ENCODE measurements at places on chromosomes 6 and 20.

DNA sequence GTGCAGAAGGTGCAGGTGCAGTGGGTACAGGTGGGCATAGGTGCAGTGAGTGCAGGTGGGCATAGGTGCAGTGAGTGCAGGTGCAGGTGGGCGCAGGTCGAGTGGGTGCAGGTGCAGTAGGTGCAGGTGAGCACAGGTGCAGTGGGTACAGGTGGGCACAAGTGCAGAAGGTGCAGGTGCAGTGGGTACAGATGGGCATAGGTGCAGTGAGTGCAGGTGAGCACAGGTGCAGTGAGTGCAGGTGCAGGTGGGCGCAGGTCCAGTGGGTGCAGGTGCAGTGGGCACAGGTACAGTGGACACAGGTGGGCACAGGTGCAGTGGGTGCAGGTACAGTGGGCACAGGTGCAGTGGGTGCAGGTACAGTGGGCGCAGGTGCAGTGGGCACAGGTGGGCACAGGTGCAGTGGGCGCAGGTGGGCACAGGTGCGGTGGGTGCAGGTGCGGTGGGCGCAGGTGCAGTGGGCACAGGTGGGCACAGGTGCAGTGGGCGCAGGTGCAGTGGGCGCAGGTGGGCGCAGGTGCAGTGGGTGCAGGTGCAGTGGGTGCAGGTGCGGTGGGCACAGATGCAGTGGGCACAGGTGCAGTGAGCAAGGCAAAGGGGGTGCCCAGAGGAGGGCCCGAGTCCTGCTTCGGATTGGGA is 15.3 kb downstream of the ZBTB46 start:
- DNase-seq, result no peak

DNA sequence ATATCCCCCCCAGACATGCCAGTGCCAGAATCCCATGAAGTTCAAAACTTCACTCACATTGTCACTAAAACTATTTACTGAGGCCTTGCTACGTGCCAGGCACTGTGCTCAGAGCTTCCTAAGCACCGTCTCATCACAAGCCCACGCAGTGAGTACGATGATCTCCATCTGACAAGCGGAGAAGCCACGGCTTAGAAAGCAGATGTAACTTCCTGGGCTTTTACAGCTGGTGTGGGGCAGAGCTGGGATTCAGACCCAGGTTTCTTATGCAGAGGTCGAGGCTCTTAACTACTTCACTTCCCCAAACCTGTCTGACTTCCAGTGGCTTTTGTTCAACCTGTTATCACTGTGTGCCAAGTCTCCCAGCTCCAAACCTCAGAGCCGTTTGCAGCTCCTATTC is 8.3 kb downstream of the MDGA1 start:
- DNase-seq, result no peak

GRCh38 chr6:34196116-34196832 is 40.4 kb upstream of the HMGA1 start:
- DNase-seq, result peak; percentile 88

GRCh38 chr20:14963262-14963663 is 625.9 kb upstream of the FLRT3 start:
- no peak for DNase-seq

GRCh38 chr6:150333585-150333941 is 35.2 kb upstream of the IYD start:
- no peak for DNase-seq

GRCh38 chr6:40891686-40892085 is 147.3 kb downstream of the UNC5CL start:
- DNase-seq, result no peak

GRCh38 chr20:21430020-21430419 is 32.7 kb upstream of the NKX2-4 start:
- DNase-seq, result no peak

- no peak for DNase-seq
These were observed 51.1 kb downstream of the RCAN2 start for GRCh38 chr6:46440141-46440540.

DNA sequence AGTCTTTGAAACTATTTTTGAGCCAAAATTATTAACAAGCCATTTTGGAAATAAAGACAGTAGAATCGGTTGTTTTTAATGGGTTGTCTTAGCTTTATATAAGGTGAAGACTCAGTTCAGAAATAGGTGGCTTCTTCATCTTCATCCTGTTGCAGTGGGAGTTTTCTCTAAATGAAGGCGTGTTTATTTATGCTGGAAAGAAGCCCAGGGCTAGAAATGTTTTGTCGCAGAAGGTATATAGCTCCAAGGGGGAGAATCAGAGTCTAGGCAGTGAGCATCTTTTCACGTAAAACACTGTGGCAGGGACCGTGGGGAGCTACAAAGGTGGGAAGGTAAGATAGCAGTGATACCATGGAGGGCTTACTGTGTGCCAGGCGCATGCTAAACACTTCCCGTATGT is 34.3 kb downstream of the FARS2 start:
- no peak for DNase-seq

GRCh38 chr20:47500554-47500953 is 1.1 kb upstream of the NCOA3 start:
- no peak for DNase-seq

- DNase-seq, result no peak
These were observed 15.8 kb upstream of the DEK start for GRCh38 chr6:18280084-18280483.

- DNase-seq, result no peak
These were observed 58.2 kb downstream of the MOCS1 start for GRCh38 chr6:39876111-39876510.

- DNase-seq, result no peak
These were observed 22.2 kb downstream of the ZNF831 start for GRCh38 chr20:59185809-59186208.

DNA sequence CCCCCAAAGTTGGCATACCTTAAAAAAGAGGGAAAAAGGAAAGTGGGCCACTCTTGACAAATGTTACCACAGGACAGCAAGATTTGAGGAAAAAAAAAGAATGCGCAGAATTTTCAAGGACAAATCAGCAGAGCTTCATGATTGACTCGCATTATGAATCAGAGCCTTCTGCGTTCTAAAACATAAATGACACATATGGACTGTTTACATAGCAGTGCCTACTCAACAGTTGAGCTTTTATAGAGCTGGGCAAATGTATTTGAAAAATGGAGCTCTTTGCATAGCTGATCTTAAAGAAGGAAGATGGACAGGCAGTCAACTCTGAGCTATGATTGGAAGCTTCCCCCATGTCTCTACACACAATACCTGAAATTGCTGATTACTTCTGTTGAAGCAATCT is 213.2 kb upstream of the NT5E start:
- DNase-seq, result no peak

DNA sequence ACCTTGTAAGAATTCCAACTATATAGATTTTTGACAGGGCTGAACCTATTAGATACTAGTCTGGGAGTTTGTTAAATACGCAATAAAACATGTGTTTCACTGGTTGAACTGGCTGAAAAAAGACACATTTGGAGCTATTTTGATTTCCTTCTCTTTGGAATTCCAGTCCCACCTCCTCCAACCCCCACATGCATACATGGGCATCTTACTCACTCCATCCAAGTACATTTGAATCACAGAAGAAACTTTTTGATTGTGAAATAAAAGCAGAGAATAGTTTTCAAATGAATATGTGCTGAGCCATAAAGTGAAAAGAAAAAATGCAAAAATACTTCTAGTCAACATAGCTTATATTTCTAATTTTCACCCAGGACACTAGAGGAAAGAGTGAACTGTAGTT is 33.9 kb upstream of the STXBP5 start:
- no peak for DNase-seq

GRCh38 chr20:62996596-62996982 is 10.2 kb downstream of the BHLHE23 start:
- DNase-seq, result no peak

DNA sequence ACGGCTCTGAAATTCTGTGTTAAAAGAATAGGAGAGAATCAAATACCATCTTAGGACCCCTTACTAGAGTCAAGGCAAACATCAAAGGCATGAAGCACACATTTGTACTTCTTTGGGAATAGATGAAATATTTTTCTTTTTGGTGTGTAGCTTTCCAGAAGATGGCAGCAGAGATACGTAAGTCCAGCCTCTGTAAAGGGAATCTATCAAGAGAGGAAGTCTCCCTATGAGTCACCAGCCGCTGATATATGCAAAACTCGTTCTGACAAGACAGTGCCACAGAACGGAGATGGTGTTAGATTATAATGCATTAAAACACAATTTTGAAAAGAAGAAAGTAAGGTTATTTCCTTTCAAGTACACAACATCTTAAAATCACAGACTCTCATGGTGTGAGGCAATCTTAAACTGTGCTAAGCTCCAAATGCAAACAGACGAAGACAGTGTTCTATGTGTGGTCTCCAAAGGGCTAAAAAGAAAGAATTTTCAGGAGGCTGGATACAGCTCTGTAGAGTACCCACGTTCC is 120.0 kb upstream of the AGPAT4 start:
- peak; percentile 74 for DNase-seq

GRCh38 chr6:31791324-31792089 is 4.0 kb downstream of the VARS1 start:
- peak; percentile 41 for DNase-seq

DNA sequence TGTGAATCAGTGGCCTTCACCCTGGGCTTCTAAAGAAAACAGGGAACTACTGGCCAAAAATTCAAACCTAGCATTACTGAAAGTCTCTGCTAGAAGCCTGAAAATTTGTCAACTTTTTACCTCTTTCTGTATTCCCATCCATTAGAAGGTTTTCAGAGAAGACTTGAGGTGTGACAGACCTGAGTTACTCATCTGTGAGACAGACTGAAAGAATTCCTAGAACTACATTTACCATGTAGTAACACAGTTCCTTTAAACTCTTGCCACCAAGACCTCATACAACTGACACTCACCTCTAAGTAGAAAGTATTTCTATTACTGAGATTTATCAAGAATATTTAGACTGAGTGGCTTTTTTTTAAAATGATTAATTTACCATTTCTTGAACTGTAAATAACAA is 4.5 kb downstream of the DPM1 start:
- DNase-seq, result no peak

GRCh38 chr20:39605908-39606307 is 643.8 kb downstream of the DHX35 start:
- no peak for DNase-seq

DNA sequence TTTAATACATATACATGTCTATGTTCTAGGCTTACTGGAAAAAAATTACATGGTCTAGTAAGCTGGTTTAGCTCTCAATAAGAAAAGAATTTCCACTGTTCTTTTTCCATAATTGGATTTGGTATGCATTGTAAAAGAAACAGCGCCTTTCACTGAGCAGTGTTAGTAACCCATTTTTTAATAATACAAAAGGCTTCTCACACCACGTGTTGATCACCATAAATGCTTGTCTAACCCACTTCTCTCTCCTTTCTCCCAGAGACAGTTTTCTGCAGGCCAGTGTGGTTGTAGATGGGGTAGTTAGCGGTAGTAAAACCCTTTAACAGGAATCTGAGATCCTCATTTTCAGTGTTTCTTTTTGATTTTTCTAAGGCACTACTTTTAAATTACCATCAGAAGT is 348.7 kb upstream of the MANEA start:
- DNase-seq, result no peak

DNA sequence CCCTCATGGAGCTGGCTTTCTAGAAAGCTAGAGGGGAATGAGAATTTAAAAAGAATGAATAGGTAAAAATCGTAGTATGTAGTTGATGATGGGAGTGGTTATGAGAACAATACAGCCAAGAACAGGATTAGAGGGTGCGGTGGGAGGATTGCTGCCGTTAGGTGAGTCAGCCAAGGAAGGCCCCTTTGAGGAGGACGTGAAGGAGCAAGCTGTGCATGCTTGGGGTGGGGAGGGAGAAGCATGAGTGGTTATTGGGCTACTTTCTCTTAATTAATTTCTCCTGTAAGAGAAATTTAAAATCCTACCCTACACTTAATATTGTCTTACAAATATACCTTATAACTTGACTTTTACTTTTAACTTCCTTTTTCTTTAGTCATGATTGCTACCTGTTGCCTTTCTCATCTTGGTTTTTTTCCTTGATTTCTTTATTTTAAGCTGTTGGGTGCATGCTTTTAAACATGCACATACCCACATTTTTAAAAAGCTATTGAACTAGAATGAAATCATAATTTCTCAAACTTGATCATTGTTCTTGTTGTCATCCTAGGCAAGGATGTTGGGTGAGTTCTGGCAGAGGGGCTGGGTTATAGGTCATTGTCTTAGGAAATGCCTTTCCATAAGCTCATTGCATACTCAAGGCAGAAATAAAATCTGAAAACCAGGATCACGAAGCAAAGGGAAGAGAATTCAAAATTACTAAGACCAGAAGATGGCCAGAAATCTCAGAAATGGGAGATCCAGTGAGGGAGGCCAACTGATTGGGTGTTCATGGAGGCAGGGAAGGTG is 114.5 kb downstream of the TCP11 start:
- no peak for DNase-seq

- DNase-seq, result no peak
These were observed 6.8 kb downstream of the SNAP91 start for GRCh38 chr6:83702077-83702476.

GRCh38 chr20:49433333-49433732 is 49.1 kb downstream of the KCNB1 start:
- DNase-seq, result no peak

GRCh38 chr6:169622618-169623017 is 79.2 kb downstream of the WDR27 start:
- DNase-seq, result no peak

DNA sequence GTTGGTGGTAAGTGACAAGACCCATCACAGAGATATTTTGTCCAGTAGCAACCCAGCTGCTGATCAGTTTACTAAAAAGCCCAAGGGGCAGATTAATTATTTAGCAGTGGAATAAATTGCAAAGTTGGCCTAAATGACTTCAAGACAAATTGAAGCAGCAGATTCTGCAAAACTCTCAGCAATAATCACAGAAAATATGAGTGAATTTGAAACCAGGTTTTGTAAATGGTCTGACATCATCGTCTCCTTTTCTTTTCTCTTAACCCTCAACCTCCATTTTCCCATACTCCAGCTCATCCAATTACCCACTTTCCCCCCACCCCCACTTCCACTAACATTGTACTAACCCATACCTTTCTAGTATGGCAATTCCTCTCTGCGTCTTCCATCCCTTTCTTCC is 11.3 kb upstream of the PTPRK start:
- DNase-seq, result no peak

DNA sequence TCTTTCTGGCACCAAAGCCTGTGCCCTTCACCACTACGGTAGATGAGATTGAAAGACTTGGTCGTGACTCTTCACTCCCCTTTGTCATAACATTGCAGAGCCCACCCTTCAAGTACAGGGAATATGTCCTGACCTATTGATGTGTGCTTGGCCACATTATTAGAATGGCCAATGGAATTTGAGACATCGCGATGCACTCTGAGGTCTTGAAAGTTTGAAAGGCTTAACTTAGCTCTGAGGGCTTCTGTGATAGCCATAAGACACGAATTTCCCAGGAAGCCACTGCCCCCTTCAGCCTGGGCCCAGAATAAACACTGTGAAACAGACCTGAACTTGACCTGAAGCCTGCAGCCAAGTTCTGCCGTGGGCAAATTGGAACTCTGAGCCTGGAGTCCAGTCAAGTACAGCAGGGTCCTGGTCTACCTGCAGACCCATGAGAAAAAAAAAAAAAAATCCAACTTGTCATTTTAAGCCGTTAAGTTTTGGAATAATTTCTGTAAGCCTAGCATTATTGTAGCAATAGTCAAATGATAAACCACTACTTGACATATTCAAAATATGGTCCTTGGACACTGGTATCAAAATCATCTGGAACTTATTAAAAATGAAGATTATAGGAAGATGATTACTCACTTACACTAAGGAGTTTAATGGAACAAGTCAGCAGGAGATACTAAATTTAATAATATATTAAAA is 36.9 kb upstream of the TRAF3IP2 start:
- DNase-seq, result peak; percentile 45

All from activated CD4-positive, alpha-beta T cell treated with anti-CD3 and anti-CD28 coated beads, Interleukin-2, amount 10 ng/mL, durations not matched to agents 7 days and 5 days (primary cell).